Natural killer cell (primary cell): ENCODE measurements at places on chromosomes 5 and 9. TPM values are rescaled to one million over a fixed set of nuclear protein-coding genes. Genes with fewer than 3 reads are reported as not detected.

DNA sequence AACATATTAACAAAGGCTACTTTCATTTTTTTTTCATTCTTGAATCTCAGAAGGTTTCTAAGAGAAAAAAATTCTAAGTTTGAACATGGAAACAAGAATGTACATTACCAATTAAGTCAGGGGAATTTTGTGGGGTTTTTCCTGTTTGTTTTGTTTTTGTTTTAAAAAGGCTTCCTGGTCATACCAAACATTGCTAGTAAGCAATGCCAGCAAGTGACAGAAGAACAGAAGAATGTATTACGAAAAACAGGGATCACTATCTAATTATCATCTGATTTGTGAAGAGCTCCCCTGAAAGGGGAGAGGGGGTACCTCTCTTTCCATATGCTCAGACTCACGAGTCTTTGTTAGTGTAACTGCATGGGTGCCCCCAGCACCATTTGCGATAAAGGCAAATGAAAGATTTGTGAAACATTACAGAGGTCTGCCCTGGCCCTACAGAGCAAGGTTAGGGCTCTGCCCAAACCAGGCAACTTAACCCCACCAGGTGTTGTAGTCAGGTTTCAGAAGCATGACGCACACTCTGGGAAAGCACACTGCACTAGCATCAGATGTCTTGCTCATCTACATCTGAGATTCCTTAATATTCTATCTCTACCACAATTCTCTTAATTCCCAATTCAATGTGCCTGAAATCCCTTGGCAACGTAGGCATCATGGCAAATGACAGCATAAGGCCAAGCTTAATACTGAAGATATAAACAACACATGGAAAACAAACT is 268.2 kb downstream of the MLLT3 start:
- DNase-seq: no peak

DNA sequence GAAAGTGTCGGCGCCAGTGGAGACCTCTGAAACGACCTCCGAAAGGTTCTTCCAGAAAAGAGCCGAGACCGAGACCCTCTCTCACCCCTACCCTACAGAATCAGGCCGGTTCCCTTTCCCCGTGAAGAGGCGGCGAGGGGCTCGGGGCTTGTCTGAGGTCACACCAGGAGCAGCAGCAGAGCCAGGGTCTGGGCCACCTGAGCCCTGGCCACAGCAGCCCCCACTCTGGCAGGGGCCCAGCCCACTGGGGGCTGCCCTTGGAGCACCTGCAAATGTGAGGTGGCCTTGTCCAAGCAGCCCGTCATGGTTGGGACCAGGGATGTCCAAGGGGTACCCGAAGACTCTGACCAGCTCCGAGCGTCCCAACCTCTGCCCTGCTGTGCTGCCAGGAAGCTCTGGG is 9.2 kb downstream of the AGPAT2 start:
- no peak for DNase-seq

Gene TMEM215
- total RNA-seq: not detected

Gene HSPA4
- 58.6 TPM for total RNA-seq
